Ammon's horn (tissue), 1 donor: ENCODE measurements at places on chromosomes 4 and X.

- no peak for DNase-seq
Measured at GRCh38 chr4:52572936-52573485, 86.1 kb downstream of the USP46 start.

DNA sequence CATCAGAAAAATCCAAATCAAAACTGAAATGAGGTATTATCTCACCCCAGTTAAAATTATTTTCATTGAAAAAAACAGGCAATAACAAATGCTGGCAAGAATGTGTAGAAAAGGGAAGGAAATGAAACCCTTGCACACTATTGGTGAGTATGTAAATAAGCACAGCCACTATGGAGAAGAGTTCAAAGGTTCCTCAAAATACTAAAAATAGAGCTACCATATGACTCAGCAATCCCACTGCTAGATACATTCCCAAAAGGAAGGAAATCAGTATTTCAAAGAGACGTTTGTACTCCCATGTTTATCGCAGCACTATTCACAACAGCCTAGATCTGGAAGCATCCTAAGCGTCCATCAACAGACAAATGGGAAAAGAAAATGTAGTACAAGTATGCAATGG lies 932.4 kb downstream of the PCDH18 start:
- DNase-seq, result no peak

- no peak for DNase-seq
Measured at GRCh38 chr4:81021981-81022380, 8.5 kb upstream of the BMP3 start.

DNA sequence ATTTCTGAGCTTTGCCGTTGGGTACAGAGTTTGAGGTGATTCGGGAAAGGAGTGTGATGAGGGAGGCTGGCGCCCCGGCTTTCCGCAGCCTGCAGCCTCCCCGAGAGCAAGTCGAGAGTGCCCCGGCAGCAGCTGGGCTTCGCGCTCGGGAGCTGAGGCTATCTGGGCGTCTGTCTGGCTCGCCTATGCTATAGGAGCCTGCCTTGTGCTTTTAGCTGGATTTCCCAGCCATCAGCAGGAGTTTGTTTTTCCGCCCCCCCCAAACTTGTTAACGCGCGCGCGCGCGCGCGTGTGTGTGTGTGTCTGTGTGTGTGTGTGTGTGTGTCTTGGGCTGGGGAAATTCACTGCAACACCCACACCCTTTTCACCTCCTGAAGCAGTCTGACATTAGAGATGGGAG lies 765 bp upstream of the DGKK start:
- no peak for DNase-seq

- no peak for DNase-seq
Measured at GRCh38 chr4:72629540-72629939, 60.5 kb upstream of the ADAMTS3 start.

DNA sequence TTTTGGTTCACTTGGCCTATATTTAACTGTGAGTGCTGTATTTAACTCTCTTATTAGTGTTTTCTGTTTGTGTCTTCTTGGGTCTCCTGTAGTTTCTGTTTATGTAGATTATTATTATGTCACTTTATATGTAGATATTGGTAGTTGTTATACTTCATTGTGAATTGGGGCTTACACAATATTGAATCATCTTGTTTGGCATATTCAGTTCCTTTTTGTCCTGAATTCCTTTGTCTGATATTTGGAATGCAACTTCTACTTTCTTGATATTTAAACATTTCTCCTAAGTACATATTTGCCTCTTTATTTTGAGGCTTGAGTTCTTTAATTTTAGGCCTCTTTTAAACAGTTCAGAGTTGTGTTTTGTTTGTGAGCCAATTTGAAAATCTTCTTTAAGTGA lies 544.8 kb upstream of the ADGRL3 start:
- no peak for DNase-seq

DNA sequence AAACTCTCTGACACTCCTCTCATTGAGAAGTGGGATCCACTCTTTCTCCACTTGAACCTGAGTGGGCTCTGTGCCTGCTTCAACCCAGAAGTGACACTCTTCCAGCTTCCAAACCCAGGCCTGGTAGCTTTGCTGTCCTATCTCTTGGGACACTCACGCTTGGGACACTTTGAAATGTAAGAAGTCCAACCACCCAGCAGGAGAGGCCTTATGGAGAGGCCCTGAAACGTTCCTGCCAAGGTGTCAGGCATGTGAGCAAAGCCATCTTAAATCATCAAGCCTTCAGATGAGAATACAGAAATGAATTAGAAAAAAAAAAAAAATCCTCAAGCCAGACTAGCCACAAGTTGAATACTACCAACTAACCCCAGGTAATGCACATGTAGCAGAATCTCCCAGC lies 30.2 kb downstream of the RBM47 start:
- DNase-seq, result no peak

- no peak for DNase-seq
Measured at GRCh38 chr4:56128213-56128612, 179.5 kb downstream of the CEP135 start.

DNA sequence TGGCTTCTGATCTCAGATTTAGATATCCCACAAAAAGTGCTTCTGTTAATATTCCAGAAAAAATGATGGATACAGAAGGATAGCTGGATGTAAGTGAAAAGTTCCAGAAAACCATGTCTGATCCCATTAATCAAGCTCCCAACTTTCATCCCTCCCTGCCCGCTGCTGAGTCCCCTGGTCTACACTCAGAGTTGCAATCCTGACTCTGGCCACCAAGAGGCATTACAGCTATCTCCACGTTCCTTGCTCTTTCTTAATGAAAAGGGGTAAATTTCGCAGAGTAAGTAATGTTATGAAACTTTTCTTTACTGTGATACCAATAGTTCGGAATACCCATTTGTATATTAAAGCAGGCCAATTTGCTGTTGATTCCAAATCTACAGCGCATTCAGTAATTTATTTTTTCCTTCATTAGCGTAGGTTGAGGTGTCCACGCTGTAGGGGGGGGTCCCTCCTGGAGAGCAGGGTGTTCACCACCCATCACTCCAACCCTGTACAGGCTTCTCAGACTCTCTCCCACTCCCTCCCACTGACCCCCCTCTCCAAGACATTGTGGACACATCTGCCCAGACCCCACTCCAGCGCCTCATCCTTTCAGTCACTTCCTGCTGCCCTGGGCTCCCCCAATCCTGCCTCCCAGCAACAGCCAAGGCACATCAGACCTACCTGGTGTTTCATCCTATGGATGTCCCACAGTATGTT lies 55.1 kb downstream of the RAB40A start:
- DNase-seq, result peak; percentile 34

DNA sequence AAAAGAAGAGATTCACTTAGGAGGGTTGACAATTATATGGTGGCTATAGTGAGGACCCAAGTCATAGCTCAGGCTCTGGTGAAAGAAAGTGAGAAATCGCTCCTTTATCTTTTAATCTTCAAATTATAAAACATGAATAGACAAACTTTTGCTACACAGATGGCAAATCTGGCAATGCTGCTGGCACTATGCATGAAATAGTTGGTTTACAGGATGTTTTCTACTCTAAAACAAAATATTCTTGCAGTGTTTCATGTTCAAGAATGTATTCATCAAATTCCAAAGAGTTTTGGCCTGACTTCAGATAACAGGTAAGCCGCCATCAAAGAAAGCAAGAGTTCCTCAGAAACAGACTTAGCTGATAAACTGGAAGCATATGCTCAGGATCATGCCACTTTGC lies 801.2 kb downstream of the C4orf33 start:
- no peak for DNase-seq

GRCh38 chr4:150367326-150367725 lies 214.6 kb upstream of the MAB21L2 start:
- no peak for DNase-seq

- no peak for DNase-seq
Measured at GRCh38 chrX:47177079-47177478, 16.6 kb upstream of the UBA1 start.
